Activated naive CD8-positive, alpha-beta T cell treated with anti-CD3 and anti-CD28 coated beads for 36 hours (primary cell): ENCODE measurements at places on chromosomes 2 and 18. TPM values are rescaled to one million over a fixed set of nuclear protein-coding genes. Genes with fewer than 3 reads are reported as not detected.
A peak's percentile ranks its signal among the peaks of the same experiment; 100 is the strongest.

MYL1 gene
- not detected for total RNA-seq

GKN1 gene
- total RNA-seq, result not detected

GRCh38 chr2:119734047-119734446 lies 25.7 kb upstream of the PTPN4 start:
- no peak overlapping the region for H3K4me3 ChIP-seq
- no peak for DNase-seq
- no peak overlapping the region for H3K27ac ChIP-seq
- no peaks in the 10 kb centered on the region for H3K27me3 ChIP-seq
- no peaks in the 10 kb centered on the region for H3K36me3 ChIP-seq

CNDP1 gene
- not detected for total RNA-seq

DNA sequence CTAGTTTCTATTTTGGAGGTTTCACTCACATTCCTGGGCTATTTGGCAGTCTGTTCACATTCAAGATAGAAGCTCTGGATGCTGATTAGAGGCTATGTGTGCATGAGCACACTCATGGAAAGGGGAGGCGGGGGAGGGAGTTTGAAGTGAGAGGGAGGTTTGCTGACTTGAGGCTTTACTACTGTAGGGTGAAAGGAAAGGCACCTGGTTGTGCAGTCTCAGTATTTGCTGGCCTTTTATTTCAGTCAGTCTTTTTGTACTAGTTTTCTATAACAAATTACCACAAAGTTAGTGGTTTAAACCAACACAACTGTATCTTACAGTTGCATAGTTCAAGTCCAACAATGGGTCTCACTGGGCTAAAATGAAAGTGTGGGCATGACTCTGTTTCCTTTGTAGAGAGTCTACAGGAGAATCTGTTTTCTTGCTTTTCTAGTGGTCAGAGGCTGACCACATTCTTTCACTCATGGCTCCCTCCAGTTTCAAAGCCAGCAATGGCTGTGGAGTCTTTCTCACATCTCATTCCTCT lies 47.7 kb upstream of the NR4A2 start:
- DNase-seq, result no peak
- H3K27ac ChIP-seq, result no peak overlapping the region
- H3K4me1 ChIP-seq, result peaks cover 35% of the 10 kb centered on the region
- H3K4me3 ChIP-seq, result no peak overlapping the region
- H3K36me3 ChIP-seq, result peaks cover 1% of the 10 kb centered on the region

MFF gene
- total RNA-seq, result 72.5 TPM

DNA sequence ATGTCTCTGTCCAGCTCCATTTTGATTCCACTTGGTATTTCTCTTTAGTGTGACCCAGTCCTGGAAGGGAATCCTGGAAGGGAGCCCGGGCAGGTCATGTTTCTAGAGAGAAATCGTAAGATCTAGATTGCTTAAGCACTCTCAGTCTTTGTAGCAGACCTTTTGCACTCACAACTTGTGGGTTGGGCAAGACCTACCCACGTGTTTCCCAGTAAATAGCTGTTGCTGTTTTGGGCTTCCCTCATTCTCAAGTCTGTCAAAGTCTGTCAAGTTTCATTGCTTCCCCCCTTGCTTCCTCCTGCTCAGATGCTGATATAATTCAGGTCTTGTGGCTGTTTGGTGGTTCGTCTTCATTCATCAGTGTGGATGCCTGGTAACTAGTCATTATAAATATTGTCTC lies 17.4 kb upstream of the NEMP2 start:
- DNase-seq, result no peak
- H3K27ac ChIP-seq, result no peak overlapping the region
- peaks cover 5% of the 10 kb centered on the region for H3K4me1 ChIP-seq

RNPEPL1 gene
- 33.8 TPM for total RNA-seq

ALLC gene
- total RNA-seq, result not detected

DNA sequence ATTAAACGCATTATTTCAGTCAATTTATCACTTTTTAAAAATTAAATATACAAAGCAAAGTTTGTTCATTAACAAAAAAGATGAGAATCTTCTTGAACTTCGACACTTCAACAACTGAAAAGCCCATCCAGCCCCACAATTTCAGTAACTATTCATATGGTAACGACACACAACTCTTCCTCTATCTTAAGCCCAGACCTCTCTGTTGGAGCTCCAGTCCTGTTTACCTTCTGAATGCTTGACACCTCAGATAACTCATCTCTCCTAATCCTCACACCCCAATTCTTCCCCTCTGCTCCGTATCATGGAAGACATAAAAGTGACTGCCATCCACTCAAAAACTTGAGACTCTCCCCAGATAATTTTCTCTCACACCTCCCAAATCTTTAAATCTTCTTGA lies 12.6 kb downstream of the USP37 start:
- no peak overlapping the region for H3K4me3 ChIP-seq
- H3K27me3 ChIP-seq, result no peaks in the 10 kb centered on the region
- H3K4me1 ChIP-seq, result peaks cover 10% of the 10 kb centered on the region
- no peak for DNase-seq

- no peak overlapping the region for H3K4me3 ChIP-seq
- H3K27me3 ChIP-seq, result no peaks in the 10 kb centered on the region
- DNase-seq, result no peak
- H3K36me3 ChIP-seq, result peaks cover 11% of the 10 kb centered on the region
These were observed 9.8 kb downstream of the AFTPH start for GRCh38 chr2:64533882-64534281.

- no peak overlapping the region for H3K4me3 ChIP-seq
- no peaks in the 10 kb centered on the region for H3K36me3 ChIP-seq
- H3K4me1 ChIP-seq, result no peaks in the 10 kb centered on the region
- H3K27me3 ChIP-seq, result no peaks in the 10 kb centered on the region
These were observed 193.5 kb upstream of the CCDC68 start for GRCh38 chr18:55152801-55153200.

GRCh38 chr2:210309548-210310233 lies 5.3 kb downstream of the MYL1 start:
- H3K4me3 ChIP-seq, result no peak overlapping the region
- no peaks in the 10 kb centered on the region for H3K4me1 ChIP-seq
- no peaks in the 10 kb centered on the region for H3K27me3 ChIP-seq
- H3K27ac ChIP-seq, result no peak overlapping the region
- DNase-seq, result no peak
- no peaks in the 10 kb centered on the region for H3K36me3 ChIP-seq

MAPRE3 gene
- total RNA-seq, result 2.0 TPM

GRCh38 chr2:56464613-56465012 lies 280.8 kb downstream of the CCDC85A start:
- H3K27ac ChIP-seq, result no peak overlapping the region
- no peak overlapping the region for H3K4me3 ChIP-seq
- H3K36me3 ChIP-seq, result no peaks in the 10 kb centered on the region
- no peak for DNase-seq
- no peaks in the 10 kb centered on the region for H3K4me1 ChIP-seq
- no peaks in the 10 kb centered on the region for H3K27me3 ChIP-seq

DNA sequence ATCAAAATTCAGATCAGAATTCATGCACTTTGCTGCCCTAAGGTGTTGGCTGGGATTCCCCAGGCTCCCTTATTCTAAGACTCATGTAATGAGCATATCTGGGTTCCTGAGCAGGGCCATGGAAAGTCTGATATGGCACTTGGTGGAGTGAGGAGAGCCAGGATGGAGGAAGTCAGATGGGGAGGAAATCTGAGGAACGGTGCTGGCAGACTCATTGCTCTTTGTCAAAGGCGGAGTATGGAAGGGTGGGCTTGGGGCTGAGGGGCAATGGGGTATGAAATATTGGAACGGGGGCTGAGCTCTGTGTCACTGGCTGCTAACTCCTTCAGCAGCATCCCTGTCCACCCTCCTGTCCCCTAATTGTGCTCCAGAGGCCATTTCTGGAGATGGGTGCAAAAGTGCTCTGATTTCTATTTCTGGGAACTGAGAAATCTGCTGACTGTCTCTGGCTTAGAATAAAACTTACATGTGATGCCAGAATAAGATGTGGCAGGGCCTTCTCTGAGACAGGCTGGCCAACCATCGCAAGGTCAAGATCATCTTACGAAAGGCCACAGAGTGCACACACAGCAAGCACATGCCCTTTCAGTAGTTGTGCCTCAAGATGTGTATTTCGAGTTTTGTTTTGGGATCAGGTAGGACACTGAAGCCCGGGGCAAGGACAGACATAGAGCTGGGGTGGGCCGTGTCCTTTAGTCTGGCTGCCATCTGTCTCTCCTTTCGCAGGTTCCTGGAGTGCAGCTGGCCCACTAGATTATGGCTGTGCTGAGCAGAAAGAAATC lies 480.0 kb upstream of the HS6ST1 start:
- H3K27me3 ChIP-seq, result no peaks in the 10 kb centered on the region
- H3K4me1 ChIP-seq, result no peaks in the 10 kb centered on the region
- H3K27ac ChIP-seq, result no peak overlapping the region
- no peak overlapping the region for H3K4me3 ChIP-seq

SRD5A2 gene
- not detected for total RNA-seq

DNA sequence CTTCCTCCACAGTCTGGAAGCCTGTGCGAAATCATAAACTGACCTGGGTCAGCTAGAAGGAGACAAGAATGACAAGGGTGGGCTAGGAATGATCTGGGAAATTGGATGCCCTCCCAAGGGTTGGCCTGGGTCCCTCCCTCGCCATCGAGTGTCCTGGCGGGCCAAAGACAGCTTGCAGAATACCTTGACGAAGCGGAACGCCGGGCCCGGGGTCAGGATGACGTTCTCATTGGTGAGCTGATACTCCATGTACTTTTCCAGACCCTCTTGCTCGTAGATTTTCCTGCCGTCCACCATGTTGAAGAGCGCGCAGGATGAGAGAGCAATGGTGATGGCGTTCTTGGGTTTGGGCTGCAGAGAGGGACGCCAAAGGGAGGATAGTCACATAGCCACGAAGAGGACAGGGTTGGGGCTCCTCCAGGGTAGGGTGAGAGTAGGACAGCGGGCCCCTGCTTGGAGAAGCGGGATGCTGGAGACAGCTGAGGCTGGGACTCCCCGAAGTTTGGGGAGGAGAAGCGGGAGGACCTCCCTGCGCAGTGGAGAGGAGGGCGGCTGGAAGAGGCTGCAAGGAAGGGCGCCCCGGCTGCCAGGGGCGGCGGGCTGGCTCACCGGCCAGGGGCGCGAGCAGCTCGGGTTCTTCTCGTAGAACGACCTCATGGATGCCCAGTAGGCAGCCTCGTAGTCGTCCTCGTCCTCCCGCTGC lies 5.3 kb downstream of the NT5C1B start:
- H3K36me3 ChIP-seq, result peaks cover 36% of the 10 kb centered on the region
- H3K27ac ChIP-seq, result no peak overlapping the region
- H3K27me3 ChIP-seq, result no peaks in the 10 kb centered on the region
- no peak overlapping the region for H3K4me3 ChIP-seq

DNA sequence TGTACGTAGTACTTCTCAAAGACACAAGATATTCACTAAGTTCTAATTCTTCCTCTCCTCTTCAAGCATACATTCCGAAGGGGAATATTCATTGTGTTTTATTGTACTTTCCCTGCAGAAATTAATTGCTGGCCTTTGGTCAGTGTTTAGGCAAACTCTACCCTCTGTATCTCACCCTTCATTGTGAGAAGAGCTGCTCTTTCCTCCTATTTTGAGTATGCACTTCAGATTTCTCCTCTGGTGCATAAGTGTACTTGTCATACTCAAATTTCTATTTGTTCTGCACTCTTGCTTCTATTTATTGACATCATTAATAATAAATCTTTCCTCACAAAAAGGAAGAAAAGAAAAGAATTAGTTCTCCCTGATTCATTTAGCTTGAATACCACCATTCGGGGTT lies 485.4 kb upstream of the SLC8A1 start:
- DNase-seq, result no peak
- H3K36me3 ChIP-seq, result no peaks in the 10 kb centered on the region
- H3K27ac ChIP-seq, result no peak overlapping the region
- no peak overlapping the region for H3K4me3 ChIP-seq
- no peaks in the 10 kb centered on the region for H3K27me3 ChIP-seq
- no peaks in the 10 kb centered on the region for H3K4me1 ChIP-seq

LRPPRC gene
- total RNA-seq, result 221 TPM

DNA sequence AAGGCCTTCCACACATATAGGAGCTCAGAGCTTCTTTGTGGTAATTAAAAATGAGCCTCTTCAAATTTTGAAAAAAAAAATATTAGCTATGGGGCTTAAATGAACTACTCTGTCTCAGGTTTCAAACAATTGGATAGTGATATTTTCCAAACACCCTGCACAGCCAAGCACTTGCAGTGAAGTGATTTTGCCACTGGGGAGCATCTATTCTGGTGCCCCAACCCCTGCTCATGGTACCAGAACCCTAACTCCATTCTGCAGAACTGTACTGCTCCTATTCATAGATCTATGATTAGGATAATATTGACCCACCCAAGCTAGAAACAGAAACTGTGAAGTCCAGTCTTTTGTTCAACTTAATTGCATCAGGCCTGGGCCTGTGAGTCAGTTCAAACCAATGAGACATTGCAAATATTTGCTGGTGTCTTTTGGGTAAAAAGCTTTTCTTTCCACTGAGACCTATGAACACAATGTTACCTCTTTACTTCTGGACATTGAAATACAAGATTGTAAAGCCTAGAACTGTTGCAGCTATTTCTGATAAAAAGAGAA lies 324.0 kb downstream of the GALNT13 start:
- H3K27me3 ChIP-seq, result no peaks in the 10 kb centered on the region
- no peaks in the 10 kb centered on the region for H3K36me3 ChIP-seq

DNA sequence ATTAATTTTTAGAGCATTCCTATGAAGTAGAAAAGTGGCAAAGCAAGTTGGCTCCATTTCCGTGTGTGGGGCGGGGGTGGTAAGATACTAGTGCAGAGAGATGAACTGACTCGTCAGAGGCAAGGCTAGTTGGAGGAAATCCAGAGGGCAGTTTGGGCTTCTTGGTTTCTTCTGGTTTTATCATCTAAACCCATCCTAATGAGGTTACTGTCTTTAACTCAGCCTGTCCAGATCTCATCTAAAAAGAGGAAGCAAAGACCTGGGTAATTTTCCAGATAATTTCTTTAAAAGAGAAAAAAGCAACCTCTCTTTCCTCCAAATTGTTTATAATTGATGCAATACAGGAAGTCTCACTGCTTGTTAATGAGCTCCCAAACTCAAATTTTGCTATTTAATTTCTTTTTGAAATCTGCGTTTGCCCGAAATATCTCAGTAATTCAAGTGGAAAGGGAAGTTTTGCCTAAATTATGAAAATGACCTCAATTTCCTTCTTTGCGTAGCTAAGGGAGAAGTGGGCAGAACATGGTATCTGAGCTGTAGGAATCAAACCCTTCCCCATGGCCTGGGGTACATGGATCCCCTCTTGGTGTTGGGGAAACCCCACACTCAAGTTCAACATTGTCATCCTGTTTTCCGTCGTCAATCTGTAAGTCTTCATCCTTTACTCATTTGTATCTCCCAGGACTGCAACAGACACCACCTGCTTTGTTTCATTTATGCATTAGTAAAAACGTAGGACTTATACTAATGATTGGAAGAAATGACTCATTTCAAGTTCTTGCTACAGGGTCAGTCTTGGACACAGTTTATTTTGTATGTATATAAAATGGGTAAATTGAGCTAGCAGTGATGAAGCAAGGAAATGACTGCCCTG lies 89.1 kb upstream of the KLF7 start:
- H3K36me3 ChIP-seq, result no peaks in the 10 kb centered on the region
- peaks cover 4% of the 10 kb centered on the region for H3K27me3 ChIP-seq
- H3K4me3 ChIP-seq, result no peak overlapping the region
- no peak overlapping the region for H3K27ac ChIP-seq

GRCh38 chr2:100818606-100819369 lies 1.2 kb upstream of the NPAS2 start:
- H3K4me3 ChIP-seq, result peak overlapping the region; percentile 79
- H3K27me3 ChIP-seq, result peaks cover 40% of the 10 kb centered on the region
- H3K4me1 ChIP-seq, result peaks cover 25% of the 10 kb centered on the region
- H3K36me3 ChIP-seq, result peaks cover under 1% of the 10 kb centered on the region
- peak overlapping the region; percentile 72 for H3K27ac ChIP-seq
